AG08396 (cell line): ENCODE measurements at places on chromosomes 1 and 21.

DNA sequence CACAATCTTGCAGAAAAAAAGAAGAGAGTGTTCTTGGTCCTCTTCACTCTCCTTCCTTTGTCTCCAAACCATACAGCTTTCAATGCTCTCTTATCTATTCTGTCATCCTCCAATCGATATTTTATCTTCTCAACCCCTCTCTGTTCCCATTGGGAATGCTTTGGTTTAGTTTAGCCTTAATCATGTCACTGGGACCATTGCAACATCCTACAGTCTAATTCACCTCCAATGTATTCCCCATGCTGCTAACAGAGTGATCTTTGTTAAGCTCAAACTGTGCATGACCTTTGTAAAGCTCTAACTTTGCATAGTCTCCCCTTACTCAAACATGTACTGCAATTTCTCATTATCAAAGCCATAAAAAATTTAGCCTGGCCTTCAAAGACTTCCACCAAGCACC, 2.9 kb downstream of the MPL start:
- no peak for DNase-seq

GRCh38 chr1:91645031-91645430, 144.4 kb downstream of the CDC7 start:
- no peak for DNase-seq

- no peak for DNase-seq
Observed at GRCh38 chr21:37765221-37765900, 150.9 kb downstream of the KCNJ6 start.

GRCh38 chr1:245650441-245650960, 495.7 kb downstream of the KIF26B start:
- no peak for DNase-seq

GRCh38 chr1:2435746-2436355, 23.5 kb upstream of the PEX10 start:
- no peak for DNase-seq

- no peak for DNase-seq
Observed at GRCh38 chr1:183517401-183517800, 45.1 kb downstream of the SMG7 start.

GRCh38 chr1:56808410-56808809, 10.8 kb downstream of the FYB2 start:
- no peak for DNase-seq

DNA sequence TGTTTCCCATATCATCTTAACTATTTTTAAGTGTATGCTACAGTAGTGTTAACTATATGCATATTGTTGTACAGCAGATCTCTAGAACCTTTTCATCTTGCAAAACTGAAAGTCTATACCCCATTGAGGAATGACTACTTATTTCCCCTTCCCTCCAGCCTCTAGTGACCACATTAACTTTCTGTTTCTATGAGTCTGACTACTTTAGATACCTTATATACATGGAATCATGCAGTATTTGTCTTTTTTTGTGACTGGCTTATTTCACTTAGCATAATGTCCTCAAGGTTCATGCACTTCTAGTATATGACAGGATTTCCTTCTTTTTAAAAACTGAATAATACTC, 96.5 kb upstream of the BTG3 start:
- DNase-seq: no peak

GRCh38 chr1:113326976-113327375, 63.3 kb upstream of the MAGI3 start:
- no peak for DNase-seq

DNA sequence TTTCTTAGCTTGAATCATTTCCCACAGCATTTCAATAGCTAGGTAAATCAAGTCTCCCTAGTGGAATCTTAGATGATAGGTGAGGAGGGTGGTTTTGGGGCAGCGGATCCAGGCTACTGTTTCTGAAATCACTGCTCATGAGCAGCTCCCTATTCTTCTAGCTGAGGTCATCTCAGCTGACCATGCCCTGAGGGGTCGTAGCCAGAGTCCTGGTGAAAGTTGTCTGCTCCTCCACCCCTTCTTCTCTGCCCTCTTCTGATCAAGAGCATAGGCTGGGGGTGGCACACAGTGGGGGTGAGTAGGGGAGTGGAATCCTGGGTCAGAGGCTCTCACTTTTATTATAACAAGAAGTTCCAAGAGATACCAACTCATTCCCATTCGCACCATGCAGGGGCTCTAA, 76.2 kb downstream of the SLC16A1 start:
- no peak for DNase-seq

- DNase-seq: no peak
Observed at GRCh38 chr1:156911577-156912298, 8.7 kb upstream of the LRRC71 start.

DNA sequence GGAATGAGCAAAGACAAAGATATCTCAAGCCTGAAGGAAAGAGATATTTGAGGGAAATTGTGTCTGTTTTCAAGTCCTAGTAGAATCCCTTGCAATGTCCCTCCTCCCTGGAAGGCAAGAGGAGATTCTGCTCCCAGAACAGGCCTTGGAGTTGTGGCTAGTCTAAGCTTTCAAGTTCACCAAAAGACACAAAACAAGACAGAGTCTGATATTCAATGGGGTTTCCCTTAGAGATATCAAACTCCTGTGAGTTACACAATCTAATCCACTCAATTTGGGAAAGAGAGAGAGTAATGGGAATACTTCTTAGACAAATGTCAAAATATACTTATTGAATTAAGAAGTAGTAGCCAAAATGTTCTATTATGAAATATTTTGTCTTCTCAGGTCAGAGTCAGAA, 162.8 kb upstream of the ADAMTS5 start:
- no peak for DNase-seq

GRCh38 chr1:157624471-157624870, 26.6 kb upstream of the FCRL4 start:
- DNase-seq: no peak

DNA sequence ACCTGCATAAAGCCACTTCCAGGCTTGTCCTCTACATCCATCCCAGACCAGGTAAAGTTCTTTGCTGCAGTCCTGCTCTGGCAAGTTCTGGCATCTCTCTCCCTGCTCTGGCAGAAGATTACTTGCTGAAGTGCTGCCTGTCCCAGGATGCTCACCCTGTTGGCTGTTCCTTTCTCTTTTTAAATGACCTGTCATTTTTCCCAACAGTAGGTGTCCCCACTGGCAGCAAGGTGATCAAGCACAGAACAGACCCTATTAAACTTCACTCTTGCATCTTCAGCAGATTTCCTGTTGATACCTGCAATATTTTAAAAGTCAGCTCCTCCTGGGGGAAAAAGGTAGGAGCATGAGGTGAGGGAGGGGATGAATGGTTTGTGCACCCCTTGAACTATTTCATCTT, 332.6 kb downstream of the PBX1 start:
- no peak for DNase-seq

DNA sequence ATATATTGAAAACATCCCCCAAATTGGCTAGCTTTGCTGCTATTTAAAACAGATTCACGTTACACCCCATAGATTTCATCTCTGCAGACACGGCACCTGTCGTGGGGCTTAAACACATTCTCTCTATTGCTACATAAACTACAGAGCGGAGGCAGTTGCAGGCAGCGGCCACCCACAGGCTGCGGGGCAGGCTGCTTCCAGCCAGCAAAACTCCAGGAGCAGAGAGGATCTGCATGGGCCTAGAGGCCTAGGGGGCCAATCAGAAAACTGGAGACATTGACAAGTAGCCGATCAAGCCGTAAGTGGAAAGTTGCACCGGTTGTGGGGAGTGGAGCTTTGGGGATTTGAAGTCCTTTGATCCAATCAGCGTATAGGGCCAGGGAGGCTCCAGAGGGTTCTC, 129.0 kb upstream of the KLHDC7A start:
- no peak for DNase-seq

- no peak for DNase-seq
Observed at GRCh38 chr1:201540846-201541735, 2.2 kb downstream of the NAV1 start.

DNA sequence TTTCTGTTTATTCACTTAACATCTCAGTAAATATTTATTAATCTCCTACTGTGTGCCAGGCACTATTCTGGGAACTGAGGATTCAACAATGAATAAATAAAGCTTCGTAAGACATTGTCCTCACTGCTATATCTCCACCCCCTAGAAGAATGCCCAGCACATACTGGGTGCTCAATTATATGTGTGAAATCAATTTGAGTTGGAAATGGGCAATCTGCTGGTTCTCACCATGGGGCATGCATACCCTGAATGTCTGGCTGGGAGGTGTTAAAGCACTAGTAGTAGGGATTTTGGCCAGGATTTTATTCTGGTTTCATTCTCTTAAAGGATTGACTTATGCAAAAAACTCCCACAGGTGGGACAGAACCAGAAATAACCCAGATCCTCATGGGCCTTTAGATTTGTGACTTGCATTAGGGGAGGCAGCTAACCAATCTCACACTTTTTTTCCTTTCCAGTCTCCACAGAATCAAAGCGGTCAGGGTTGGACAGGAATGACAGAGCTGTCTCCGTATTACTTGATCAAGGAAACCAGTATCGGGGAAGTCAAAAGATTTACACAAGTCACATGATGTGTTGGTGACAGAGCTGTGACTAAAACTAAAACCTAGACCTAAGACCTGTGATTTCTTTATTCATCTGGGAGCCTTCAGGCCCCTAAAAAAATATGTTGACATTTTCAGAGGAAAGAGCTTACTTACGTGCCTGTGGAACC, 12.8 kb downstream of the GFI1 start:
- no peak for DNase-seq

- DNase-seq: no peak
Observed at GRCh38 chr1:41792485-41792770, 126.3 kb downstream of the HIVEP3 start.

GRCh38 chr1:230335861-230336522, 90.1 kb downstream of the PGBD5 start:
- DNase-seq: no peak

DNA sequence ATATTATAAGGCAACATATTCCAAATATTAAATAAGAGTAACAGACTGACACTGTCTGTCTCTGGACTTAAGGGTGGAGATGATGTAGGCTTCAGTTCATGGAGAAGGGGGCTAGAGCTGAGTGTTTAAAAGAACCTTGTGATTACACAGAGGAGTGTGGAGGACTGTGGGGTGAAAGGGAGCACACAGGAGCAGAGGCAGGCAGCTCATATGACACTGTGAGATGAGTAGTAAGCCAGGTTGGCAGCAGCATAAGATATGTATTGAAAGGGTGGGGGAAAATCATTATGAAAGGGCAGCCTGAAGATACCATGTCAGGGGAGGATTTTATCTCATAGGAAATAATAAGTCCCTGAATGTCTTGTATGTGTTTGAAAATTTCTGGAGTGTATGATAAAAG, 104.5 kb downstream of the AK5 start:
- no peak for DNase-seq

DNA sequence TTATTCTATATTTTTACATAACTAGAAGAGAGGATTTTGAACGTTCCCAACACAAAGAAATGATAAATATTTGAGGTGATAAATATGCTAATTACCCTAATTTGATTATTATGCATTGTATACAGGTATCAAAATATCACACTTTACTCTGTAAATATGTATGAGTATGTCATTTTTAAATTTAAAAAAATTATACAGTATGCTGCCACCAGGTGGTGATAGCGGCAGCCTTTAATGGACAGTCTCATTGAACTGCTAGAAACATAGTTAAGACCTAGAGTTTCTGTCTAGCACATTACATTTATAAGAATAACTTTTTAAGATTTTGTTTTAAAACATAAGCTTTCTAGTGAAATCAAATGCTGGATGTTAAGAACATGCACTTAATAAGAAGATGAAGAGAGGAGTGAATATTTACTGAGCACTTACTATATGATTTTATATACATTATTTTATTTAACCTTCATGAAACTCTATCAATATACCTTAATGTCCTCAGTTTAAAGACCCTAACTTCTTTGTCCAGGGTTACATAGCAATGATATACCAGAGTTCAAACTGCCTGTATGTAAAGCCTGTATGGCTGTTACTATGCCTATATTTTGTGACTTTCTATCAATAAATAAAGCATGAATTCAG, 207.1 kb downstream of the NUF2 start:
- DNase-seq: peak; percentile 23

DNA sequence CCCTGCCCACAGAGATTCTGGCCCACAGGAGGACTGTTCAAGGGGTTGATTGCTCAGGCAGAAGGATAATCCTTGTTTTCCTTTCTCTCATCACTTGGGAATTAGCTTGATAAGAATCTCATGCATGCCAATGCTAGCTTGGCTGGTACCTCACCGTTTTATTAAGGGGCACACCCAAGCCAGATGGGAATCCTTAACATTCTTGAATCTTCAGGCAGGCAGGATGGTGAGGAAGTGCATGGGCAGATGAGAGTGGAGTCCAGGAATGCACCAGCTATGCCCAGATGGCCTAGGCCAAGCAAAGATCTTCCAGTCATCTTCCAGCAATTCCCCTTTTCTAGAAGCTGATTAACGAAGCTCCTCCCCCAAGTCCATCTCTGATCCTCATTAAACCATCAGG, 4.1 kb upstream of the LCE7A start:
- no peak for DNase-seq

DNA sequence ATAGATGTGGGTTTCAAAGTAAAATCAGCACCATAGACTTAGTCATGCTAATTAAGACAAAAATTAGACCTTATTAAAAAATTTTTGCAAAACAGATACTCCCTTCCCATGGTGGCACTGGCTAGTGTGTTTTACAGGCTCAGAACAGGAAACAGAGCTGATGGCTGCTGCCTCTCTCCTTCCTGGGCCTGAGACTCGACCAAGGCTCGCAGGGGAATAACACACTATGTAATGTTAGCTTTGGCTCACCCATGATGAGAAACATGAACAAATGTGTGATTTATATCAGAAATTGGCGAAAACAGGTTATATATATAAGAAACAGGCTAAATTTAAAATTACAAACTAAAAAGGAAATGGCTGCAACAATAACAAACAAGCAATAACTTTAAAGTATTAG, 50.7 kb downstream of the ERG start:
- no peak for DNase-seq

- no peak for DNase-seq
Observed at GRCh38 chr1:20371411-20371810, 80.7 kb downstream of the VWA5B1 start.

GRCh38 chr1:6504887-6505286, 13.4 kb upstream of the PLEKHG5 start:
- DNase-seq: no peak

GRCh38 chr21:43741423-43742096, 22.6 kb downstream of the PDXK start:
- no peak for DNase-seq

DNA sequence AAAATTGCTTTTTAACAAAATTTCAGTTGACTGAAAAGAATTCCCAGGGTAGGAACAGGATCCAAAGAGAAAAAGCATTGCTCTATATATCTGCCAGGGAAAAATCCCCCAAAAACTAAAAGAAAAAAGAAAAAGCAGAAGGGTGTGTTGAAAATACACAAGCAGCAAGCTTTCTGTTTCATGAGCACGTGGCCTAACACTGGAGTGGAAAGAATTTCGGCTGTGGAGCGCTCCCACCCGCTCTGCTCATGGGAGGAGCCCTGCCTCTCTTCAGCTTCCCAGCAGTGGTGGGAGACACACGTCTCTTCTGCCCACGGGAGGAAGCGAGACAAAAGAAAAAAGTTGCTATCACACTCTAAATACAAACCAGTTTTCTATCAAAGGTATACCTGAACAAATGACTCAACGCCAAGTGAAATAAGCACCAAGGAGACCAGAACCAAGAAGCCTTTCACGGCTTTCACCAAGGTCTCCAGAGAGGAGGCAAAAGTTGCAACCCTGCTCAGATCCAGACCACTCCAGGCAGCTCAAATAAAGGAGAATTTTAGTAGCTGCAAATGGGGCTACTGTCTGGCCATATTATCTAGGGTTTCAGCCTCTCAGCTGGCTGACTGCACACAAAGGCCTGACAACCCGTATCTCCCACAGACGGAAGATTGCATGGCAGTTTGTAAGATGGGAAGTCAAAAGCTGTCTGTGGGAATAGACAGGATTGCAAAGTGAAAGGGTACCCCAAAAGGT, 29.5 kb upstream of the ZNF496 start:
- DNase-seq: peak; percentile 68
